ENCODE measurements at places on chromosomes 1 and 21.

GRCh38 chr1:47235241-47235681 lies 3.2 kb upstream of the TAL1 start:
- no peak for DNase-seq

GRCh38 chr1:173886746-173887611 lies 18.8 kb downstream of the ZBTB37 start:
- no peak for DNase-seq

GRCh38 chr21:16538405-16538804 lies 808.6 kb downstream of the USP25 start:
- no peak for DNase-seq

DNA sequence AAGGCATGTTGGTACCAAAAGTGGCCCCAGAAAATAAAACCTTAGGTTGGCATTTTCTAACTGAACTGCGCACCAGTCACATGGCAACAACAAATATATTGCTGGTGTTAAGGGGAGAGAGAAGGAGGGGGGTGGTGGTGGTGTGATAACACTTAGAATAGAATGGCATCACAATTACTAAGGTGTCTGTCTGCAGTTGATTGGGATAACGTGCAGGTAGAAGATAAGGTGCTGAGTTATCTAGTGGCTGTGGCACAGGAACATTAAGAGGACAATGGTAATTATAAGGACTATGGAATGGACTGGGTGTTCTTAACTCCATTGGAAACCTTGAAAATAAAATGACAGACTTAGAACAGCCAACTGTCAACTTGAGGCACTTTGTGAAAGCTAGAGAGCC lies 1.4 kb upstream of the YIPF1 start:
- DNase-seq: no peak

DNA sequence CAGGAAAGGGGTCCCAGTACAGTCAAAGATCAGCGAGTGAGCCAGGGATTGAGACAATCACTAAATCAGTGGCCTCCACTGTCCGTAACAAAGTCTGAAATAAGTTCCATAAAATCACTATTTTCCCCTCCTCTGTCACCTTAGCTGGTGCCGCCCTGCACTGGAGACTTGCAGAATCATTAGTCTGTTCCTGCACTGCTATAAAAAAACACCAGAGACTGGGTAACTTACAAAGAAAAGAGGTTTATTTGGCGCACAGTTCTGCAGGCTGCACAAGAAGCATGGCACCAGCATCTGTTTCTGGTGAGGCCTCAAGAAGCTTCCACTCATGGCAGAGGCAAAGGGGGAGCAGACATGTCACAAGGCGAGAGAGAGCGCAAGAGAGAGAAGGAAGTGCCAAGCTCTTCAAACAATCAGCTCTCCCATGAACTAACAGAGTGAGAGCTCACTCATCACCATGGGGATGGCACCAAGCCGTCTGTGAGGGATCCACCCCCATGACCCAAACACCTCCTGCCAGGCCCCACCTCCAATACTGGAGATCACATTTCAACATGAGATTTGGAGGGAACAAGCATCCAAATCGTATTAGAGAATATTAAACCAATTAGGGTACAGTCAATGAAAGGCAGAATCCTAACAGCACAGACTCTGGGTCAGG lies 129.8 kb upstream of the TIAM1 start:
- no peak for DNase-seq

DNA sequence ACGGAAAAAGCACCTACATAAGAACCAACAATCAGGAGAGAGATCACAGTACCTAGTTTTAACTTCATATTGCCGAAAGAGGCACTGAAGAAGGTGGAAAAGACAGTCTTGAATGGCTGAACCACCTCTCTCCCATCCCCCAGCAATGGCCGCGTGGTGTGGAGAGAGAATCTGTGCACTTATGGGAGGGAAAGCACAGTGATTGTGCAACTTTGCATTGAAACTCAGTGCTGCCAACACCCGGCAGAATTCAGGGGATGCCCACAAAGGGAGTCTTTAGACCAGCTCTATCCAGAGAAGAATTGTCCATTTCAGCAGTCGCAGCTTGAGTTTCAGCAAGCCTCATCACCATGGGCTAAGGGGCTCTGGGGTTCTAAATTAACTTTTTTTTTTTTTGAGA lies 186.3 kb upstream of the USP25 start:
- DNase-seq: no peak

DNA sequence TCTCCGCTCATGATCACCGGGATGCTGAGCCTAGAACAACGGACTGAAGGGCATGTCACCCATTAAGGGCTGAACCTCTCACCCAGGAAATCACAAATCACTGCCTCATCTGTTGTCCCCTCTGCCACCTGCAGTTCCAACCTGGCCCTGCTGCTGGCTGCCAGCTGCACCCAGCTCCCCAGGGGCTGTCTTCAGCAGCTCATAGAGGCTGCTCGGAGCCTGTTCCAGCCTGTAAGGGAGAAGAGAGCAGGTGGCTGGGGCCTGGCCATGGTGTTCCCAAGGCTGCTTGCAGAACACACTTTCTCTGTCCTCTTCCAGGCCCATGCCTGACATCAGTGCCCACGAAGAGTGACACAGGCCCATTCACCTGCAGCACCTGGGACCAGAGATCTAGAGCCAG lies 44.5 kb upstream of the DISP3 start:
- no peak for DNase-seq

DNA sequence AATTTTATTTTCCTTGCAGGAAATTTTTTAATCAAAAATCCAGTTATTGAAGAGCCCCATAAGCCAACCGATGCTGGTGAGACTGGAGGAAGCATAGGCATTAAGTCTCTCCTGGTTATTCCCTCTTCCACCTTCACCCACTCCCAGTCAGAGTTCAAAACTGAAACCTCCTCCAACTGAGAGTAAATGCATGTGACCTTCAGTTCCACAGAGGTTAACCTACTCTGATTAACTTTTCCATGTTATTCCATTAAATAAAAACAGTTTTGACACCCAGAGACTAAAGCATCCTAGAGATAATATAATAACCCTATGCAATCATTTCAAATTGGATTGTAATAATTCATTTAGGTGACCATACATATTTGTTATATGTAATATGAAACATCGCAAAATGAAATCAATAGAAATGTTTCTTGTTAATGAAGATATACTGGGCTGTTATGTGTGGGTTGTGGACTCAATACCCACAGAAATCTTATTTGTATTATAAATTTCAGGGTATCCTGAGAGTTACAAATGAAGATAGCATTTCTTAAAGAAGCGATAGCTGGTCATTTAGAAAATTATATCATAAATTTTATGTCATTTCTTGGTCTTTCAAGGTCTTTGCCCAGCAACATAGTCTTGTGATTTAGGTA lies 376.5 kb downstream of the SETD4 start:
- no peak for DNase-seq

DNA sequence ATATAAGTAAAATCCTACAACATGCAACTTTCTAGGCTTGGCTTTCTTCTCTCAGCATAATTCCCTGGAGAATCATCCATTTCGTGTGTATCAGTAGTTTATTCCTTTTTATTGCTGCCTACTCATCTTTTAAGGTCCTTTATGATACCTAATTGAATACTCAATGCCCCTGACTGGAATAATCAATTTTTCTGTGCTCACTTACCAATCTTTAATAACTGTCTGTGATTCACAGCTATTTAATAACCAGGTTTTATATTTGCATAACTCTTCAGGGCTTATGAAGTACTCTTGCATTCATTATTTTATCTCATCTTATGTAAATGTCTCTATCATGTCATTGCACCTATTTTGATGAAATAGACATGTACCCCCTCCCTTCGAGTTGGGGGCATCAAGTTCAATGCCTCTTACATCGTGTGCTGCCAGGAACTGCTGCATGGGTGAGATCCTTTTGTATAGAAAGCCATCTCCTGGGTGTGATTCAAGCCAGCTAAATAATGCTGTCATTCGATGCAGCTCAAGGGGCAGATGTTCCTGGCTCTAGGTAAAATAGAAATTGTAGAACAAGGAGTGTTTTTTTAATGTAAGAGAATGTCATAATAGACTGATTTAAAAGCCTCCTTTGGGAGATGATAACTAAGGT lies 222.7 kb downstream of the SLC35F3 start:
- DNase-seq: no peak

DNA sequence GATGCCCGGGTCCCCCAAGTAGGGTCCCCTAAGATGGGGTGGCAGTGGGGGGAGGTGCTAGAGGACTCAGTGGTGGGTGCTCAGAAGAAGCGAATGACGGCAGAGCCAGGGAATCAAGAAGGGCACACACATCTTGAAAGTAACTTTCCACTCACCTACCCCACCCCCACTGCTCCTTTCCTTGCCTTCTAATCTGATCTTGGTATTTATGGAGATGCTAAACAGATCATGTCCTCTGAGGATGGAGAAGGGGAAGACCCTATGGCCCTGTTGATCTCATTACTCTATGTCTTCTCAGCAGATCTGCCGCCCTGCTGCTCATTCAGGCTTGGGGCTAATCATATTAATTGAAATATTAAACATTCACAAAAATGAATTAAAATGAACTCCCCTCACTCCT lies 2.1 kb upstream of the CELF3 start:
- no peak for DNase-seq

DNA sequence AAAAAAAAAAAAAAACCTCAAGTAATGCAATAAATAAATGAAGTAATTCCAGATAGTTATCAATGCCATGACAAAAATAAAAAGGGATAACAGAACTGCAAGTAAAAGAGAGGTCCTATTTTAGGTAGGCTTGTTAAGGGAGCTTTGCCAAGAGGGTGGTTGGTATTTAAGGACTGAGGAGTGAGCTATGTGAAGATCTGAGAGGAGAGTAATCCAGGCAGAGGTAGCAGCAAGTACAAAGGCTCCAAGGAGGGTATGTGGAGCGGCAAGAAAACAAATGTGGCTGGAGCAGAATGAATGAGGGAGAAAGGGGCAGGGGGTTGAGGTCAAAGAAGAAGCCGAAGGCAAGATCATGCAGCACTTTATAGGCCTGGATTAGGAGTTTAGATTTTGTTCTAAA lies 59.9 kb upstream of the CDC42BPA start:
- DNase-seq: no peak

GRCh38 chr1:163771637-163772036 lies 449.9 kb downstream of the NUF2 start:
- DNase-seq: no peak

DNA sequence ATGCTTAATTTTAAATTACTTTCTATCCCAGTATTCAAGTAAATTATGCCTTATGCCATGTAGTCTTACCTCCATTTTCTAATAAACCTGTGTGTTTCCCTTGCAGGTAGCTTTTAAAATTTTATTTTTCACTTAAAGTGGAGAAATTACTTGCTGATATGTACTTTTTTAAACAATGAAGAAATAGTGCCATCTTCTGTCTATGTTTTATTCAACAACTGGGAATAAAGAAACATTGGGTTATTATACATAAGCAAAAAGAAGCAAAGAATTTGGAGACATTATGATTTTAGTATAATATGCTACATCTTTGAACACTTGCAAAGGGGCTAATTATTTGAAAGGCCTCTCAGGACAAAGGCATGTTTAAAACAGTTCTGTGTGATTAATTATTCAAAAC lies 1912.9 kb downstream of the MRPL39 start:
- no peak for DNase-seq

DNA sequence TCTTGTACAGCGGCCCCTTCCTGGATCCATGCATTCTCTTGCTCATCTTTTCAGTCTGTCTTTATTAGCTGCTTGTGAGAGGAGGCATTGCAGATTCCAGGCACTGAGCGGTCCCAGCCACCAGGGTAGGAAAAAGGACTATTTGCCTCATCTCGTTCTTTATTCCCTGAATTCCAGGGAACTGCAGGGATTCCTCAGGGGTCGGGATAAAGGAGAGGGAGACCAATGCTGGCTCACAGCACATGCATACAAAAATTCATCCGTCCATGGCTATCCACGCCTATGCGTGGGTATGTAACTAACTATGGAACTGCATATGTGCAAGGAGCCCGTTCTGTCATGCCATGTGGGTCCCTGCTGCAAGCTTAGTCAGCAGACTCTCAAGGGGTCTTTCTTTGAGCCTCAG lies 879 bp upstream of the PLPPR5 start:
- DNase-seq: no peak

DNA sequence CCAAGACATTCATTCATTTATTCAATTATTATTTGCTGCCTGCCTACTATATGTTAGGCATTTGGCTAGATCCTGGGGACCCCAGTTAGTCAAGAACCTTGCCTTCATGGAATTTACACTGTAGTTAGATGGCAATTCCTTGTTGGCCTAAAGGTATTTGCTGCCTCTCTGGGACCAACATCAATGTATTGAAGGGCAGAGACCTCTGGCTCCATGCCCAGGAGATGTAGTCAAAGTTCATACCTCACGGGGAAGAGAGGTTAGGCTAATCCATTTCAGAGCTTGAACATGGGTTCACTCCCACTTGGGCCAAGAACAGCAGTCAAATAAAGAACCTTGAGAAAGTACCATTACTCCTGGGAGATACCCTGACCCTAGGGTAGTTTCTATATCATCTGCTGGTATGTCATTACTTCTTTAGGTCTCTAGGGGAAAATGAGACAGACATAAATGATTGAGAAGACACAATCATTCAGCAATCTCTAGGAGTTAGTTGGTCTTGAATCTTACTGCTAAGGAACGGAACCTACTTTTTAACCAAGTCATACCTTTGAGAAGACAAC lies 32.0 kb downstream of the SORT1 start:
- no peak for DNase-seq

DNA sequence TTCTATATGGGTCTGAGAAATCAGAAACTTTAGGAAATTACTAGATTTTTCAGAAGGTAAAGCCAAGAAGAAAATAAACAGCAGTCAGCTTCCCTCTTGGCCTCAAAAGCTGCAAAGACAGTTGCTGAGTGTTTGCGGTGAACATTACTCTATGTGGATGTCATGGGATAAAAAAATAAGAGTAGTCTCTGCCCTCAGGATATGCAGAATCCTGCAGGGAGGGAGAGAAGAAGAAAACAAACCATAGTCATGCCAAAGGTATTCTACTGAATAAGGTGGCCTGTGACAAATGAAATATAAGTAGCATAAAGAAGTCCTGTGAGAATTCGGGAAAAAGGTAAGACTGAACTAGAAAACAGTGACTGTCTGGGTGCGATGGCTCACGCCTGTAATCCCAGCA lies 19.0 kb downstream of the YARS1 start:
- no peak for DNase-seq

DNA sequence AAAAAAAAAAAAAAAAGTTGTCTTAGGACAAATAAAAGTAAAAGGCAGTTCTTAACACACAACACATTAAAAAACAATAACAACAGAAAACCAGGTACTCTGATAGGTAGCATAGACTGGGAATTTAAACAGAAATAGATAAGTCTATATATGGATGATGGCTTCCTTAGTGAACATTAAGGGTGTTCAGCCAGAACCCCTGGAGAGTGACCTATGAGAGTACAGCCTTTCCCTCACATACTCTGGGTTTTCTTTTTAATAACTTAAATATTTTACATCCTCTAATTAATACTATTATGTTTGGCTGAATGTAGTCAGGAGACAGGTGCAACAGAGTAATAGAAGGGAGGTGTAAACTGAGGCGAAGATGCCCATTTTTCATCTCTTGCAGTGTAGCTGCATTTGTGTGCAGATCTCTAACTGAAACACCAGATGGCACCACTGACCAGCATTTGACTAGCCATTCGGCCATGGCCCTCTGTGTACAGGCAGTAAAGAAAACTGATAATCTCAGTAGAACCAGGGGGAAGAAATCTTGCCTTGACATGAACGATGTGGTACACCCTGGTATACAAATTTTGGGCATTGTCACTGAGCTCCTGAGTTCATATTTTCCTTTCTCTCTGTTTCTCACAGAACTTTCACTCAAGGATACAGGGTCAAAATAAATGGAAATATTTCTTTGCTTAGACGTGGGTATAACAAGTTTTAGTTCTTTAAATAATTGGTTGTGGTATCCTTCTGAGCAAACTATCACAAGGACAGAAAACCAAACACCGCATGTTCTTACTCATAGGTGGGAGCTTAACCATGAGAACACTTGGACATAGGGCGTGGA lies 7.6 kb downstream of the TTF2 start:
- DNase-seq: peak; percentile 30

Data from NCI-H774 (cell line).